ENCODE measurements at places on chromosomes 7 and 10.

- DNase-seq: no peak
These were observed 107.7 kb upstream of the ANK3 start for GRCh38 chr10:60497364-60497763.

GRCh38 chr7:90726623-90727022, 130.5 kb downstream of the CDK14 start:
- peak; percentile 7 for DNase-seq

DNA sequence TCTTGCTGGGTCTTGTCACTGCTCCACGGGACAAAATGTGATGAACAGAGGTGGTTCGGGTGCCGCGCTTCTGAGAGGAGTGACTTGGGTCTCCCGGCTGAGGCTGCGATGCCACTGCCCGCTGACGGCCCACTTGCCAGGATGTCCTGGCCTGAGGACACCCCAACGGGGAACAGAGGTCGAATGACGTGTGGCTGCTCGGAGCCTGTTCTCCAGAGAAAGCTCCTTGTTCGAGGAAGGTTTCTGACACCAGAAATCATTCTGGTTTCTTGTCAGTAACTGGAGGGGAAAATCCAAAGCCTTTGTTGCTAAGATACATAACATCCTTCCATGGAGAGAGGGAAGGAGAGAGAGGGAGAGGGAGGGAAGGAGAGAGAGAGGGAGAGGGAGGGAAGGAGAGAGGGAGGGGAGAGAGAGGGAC, 236.4 kb downstream of the WDR37 start:
- no peak for DNase-seq

GRCh38 chr7:91843831-91844230, 36.7 kb downstream of the MTERF1 start:
- no peak for DNase-seq

- no peak for DNase-seq
These were observed 7.9 kb upstream of the RALA start for GRCh38 chr7:39615350-39615975.

- no peak for DNase-seq
These were observed 36.4 kb downstream of the OR13A1 start for GRCh38 chr10:45278860-45279498.

- DNase-seq: peak; percentile 81
These were observed 134.9 kb downstream of the RAMP3 start for GRCh38 chr7:45292481-45292880.

All from DMS79 treated with DMSO at 0.1 percent for 48 hours (cell line).